Smooth muscle cell of the pulmonary artery (primary cell): ENCODE measurements at places on chromosomes 2 and 18. TPM values are rescaled to one million over a fixed set of nuclear protein-coding genes. Genes with fewer than 3 reads are reported as not detected.

FBXO48 gene
- 0.26 and 0.39 TPM in 2 replicates for total RNA-seq

CHST9 gene
- total RNA-seq, result not detected in 2 replicates

RNMT gene
- 28.9 and 30.1 TPM in 2 replicates for total RNA-seq

DUSP19 gene
- total RNA-seq, result 4.3 and 7.6 TPM in 2 replicates

SLC16A14 gene
- 1.1 and 1.8 TPM in 2 replicates for total RNA-seq

HDAC4 gene
- 16.6 and 17.7 TPM in 2 replicates for total RNA-seq

RFX8 gene
- 2.5 and 6.4 TPM in 2 replicates for total RNA-seq
